ENCODE measurements at places on chromosomes 5 and 9.

DNA sequence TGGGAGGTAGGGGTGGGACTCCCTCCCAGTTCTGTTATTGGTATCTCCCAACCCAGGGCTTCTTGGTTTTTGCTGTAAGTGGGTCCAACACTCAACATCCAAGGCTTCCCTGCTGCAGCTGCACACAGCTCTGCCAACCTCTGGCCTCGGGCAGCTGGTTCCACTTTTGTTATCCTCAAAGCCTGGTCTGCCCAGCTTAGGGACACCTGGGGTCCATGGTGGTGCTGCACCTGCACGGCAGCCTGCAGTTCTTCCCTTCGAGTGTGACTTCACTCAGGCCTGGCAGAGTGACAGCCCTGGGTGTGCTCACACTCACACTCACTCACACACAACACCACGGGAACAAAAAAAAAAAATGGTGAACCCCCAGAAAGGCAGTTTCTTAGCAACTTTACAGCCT, 15.3 kb upstream of the SAP30L start:
- DNase-seq = no peak

DNA sequence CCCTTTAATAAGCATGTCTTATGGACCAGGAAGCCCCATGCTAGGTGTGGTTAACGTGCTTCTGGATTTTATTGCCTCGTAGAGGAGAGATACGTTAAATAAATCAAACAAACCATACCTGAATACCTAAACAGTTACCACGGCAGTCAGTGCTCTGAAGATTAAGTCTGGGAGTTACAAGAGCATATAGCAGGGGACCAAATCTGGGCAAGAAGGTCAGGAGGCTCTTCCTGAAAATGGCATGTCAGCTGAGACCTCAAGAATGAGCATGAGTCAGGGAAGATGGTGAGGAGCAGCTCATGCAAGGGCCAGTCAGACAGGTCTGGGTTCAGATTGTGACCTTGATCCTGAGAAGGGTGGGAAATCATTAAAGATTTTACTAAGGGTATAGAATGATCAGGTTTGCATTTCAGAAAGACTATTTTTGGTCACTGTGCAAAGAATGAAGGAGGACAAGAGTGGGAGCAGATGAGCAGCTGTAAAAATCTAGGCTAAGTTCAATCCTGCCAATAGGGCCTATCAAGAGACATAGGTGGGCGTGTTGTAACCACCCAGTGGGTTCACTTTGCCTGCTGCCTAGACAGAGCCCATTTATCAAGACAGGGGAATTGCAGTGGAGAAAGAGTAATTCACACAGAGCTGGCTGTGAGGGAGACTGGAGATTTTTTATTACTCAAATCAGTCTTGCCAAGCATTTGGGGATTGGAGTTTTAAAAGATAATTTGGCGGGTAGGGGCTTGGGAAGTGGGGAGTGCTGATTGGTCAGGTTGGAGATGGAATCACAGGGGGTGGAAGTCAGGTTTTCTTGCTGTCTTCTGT, 4.8 kb upstream of the ZNF366 start:
- no peak for DNase-seq

DNA sequence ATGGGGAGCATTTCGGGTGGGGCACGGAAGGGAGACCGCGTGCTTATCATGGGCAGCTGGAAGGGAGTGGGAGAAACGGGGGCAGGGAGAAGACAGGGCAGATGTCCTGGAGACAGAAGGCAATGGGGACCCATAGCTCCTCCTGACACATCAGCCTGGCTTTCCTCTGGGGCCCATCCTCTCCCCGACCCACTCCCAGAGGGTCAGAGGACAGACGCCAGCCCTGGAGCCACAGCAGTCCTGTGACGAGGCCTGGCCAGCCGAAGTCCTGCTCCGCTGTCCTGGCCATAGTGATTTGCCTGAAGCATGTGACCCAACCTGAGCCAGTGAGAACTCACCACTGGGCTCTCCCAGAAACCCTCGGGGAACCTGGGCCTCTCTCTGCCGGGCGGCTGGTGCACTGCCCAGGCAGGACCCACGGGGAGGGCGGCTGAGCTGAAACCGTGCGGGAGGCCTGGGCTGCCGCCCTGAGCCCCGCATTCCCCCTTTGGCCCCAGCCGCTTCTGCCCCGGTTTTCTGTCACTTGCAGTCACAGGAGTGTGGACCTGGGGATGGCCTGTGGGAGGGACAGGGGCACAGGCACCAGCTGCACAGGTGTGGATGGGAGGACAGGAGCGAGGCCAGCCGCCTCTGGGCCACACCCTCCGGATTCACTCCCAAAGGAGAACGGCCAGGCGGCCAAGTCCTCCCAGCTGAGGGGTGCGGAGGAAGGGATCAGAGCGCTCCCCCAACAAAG, 19.8 kb downstream of the ADAMTS2 start:
- DNase-seq = no peak

GRCh38 chr5:141319202-141319601, 1.4 kb downstream of the TAF7 start:
- DNase-seq = no peak

- no peak for DNase-seq
Observed at GRCh38 chr9:16824545-16825330, 45.7 kb downstream of the BNC2 start.

GRCh38 chr5:116847960-116848359, 273.3 kb upstream of the SEMA6A start:
- no peak for DNase-seq

DNA sequence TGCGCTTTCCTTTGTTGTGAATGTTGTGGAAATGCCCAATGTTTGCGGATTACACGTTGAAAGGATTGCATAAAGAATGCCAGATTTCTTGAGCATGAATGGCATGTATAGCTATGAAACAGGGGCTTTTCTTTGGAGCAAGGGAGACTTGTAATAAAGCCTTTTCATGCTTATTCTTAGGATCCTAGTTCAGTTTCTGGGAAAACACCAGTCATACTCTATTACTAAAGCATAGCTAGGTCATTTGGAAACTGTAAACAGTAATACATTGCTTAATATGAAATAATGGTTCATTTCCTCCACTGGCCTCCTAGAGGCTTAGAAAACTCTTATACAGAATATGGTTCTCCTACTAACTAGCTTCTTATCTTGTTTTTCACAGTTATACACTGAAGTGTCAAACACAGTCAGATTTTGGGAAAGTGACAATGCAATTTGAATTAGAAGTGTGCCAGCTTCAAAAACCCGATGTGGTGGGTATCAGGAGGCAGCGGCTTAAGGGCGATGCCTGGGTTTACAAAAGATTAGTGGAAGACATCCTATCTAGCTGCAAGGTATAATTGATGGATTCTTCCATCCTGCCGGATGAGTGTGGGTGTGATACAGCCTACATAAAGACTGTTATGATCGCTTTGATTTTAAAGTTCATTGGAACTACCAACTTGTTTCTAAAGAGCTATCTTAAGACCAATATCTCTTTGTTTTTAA, 104.2 kb downstream of the MELK start:
- DNase-seq = no peak

- DNase-seq = no peak
Observed at GRCh38 chr5:82349652-82350051, 71.5 kb upstream of the RPS23 start.

DNA sequence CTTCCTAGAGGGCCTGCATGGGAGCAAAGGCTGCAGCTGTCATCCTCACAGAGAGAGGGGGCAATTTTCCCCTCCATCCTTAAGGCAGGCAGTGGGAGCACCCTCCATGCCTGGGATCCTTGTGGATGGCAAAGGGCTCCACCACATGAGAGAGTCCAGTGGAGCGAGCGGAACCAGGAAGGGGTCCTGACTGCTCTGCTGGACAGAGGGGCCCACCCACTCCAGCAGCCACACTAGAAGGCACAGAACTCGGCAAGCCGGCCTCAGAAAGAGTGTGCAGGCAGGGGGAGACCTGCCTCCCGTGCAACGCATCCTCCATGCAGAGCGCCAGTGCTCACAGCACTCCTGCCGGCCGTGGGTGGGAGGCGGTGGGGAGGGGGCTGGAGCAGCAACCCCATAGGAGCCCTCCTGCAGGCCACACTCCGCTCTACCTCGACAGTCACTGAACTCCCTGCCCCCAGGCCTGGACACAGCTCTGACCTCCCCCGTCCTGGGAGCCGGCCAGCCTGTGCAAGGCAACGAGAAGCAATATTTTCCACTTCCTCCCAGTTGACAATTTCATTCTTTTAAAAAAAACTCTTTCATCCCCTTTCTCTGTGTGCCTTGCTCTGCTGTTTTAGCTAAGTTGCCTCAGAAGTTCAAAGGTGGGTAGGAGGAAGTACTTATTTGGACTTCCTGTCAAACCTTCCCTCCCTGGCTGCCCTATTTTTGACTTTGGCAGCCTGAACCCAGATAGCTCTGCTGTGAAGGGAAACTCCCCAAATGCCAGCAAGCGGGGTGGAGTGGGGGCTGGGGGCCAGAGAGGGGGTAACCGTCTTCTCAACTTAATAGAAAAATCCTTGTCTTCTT, 5.3 kb upstream of the LCP2 start:
- DNase-seq = no peak

GRCh38 chr5:37838152-37838932, 1.5 kb downstream of the GDNF start:
- DNase-seq = no peak

DNA sequence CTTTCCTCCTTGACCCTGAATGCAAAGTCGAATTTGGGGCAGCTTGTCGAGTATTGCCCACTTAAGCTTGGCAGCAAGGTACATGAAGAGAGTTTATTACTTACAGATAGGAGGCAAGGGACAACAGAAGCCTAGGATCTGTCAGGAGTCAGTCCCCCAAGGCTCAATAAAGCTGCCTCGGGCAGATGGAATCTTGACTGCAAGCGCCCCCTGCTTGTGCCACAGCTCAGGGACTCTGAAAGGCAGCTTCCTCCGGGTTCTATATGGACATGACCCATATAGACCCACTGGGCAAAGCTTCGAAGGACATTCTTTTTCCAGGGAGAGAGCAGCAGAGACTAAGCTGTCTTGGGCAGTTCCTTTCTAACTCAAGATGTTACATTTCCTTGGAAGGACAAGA, 971.5 kb downstream of the EFNA5 start:
- DNase-seq = no peak

GRCh38 chr5:34460496-34460895, 195.6 kb upstream of the RAI14 start:
- no peak for DNase-seq

DNA sequence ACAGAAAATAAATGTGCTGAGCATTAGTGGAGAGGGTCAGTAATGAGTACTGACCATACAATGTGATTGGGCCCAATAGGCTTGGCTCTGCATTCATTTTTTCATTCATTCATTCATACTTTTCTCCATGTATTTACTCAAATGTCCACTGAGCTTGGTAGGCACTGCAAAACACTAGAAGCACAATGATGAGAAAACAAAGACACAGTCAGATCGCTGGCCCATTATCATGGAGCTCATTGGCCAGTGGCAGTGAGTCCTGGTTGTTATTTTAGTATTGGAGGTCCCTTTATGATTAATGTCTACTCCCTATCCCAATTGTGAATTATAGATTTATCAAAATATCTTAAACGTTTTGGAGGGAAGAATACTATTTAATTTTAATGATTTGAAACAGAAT, 1079.7 kb upstream of the DMAC1 start:
- DNase-seq = no peak

- DNase-seq = no peak
Observed at GRCh38 chr9:37182718-37183117, 62.3 kb downstream of the ZCCHC7 start.

DNA sequence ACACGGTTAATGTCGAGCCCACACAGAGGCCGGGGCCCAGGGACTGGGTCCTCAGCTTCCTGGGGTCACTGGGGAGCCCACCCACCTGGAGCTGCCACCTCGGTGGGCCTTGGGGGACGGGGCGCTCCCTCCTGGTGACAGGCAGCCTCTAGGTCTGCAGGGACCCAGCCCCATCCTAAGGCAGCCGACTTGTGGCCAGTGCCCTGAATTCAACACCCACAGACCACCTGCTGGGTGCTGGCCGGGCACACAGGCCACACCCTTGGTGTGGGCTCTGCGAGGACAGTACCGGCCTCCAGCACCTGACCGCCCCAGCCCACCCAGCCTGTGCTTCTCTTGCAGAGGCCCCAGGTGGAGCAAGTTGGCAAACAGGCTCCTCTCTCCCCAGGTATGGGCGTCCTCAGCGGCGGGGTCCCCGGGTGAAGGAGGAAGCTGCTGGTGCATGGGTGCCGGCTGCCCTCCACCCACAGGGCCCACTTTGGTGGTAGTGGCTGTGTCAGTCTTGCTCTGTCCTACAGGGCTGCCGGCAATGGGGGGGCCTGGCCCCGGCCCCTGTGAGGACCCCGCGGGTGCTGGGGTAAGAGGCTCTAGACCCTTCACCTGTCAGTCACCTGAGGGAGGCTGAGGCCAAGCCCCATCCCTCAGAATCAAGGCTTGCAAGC, 8.3 kb downstream of the ENTPD8 start:
- no peak for DNase-seq

- no peak for DNase-seq
Observed at GRCh38 chr5:178111925-178112324, 1.4 kb upstream of the N4BP3 start.

DNA sequence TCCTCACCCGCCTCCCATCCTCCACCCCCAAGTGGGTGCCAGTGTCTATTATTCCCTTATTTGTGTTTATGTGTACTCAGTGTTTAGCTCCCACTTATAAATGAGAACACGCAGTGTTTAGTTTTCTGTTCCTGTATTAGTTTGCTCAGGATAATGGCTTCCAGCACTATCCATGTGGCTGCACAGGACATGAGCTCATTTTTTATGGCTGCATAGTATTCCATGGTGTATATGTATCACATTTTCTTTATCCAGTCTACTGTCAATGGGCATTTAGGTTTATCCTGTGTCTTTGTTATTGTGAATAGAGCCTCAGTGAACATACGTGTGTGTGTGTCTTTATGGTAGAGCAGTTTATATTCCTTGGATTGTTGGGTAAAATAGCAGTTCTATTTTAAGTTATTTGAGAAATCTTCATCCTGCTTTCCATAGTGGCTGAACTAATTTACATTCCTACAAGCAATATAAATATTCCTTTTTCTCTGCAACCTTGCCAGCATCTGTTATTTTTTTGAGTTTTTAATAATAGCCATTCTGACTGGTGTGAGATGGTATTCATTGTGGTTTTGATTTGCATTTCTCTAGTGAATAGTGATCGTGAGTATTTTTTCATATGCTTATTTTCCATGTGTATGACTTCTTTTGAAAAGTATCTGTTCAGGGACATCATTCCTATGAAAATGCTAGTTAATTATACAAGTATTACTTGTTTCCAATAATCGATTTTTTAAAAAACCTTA, 164.0 kb upstream of the CCDC152 start:
- no peak for DNase-seq

DNA sequence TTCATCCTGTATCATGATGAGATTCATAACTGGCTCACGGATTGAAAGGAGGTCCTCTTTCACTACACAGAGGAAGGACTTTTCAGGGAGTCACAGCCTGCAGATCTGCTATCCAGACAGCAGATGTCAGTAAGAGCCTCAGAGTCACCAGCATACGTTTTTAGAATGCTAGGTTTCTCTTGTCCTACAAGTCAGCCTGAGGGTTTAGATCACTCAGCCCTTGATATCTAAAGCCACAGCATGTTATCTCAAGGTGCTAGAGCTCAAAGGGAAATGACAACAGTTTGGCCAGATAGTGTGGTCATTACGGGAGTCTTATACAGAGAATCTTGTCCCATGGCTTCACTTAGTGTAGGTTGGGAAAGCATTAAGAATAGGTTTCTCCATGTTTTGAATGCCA, 30.9 kb upstream of the SLC46A2 start:
- DNase-seq = no peak

Measured in NCI-H187 treated with DMSO at 0.1 percent for 48 hours (cell line).